Activated T-helper 1 cell treated with anti-CD3 and anti-CD28 coated beads, Interleukin-2, amount 50 U/mL, for 16 hours (primary cell): ENCODE measurements at places on chromosomes 1 and 21.
A peak's percentile ranks its signal among the peaks of the same experiment; 100 is the strongest.

DNA sequence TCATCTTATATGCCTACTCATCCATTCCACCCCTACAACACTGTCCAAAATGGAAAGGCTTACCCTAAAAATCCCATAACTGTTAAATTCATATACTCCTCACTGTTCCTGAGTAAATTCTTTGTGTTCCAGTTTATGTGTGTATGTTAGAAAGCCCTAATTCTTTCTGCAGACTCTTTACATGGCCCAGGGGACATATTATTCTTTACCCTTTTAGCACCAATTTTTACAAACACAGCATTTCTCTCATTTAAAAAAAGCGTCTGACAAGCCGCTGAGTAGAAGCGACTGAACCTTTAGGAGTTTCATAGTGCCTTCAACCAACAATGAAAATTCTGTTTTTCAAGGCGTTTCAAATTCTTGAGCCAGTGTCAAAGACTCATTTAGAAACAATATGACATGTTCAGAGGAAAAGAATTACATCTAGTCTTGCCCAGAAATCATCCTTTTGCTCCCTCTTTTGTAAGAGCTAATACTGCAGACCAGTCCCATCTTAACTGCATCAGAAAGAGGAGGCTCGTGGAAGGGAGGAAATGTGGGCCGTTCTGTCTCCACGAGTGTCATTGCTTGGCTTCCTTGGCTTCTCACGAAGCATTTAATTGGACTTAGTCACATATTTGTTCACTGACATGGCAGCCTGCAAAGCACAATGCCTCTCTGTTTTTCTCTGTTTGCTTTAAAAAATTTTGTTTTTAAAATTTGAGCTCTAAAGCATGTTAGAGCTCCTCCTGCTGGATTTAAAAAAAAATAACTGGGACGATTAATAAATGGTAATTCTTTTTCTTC is 21.3 kb upstream of the C1orf105 start:
- no peak for DNase-seq

DNA sequence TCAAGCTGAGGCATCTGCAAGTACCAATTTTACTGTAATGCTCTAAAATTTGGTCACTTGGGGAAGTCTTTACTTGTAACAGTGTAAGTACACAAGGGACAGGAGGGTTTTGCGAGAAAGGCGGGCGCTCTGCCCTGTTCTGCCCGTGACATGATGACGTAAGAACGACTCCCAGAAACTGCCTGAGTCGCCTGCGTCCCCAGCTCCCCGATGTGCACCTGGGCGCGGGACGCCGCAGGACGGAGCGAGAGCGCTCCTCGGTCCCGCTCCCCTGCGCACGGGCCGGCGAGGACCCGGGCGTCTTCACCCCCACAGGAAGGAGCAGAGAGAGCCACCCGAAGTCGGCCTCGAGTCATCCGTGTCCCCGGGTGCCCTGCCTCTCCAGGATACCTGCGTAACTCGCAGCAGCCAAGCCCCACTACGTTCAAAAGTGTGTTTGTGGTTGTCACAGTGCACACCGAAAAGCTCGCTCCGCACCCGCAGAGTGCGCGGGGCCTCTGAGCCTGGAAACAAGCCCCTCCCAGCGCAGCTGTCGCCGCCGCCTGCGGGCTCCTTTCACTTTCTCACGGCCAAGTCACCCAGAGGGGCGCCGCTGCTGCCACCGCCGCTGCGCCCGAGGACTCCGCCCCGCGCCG is 3.3 kb upstream of the ZBTB18 start:
- no peak for DNase-seq

DNA sequence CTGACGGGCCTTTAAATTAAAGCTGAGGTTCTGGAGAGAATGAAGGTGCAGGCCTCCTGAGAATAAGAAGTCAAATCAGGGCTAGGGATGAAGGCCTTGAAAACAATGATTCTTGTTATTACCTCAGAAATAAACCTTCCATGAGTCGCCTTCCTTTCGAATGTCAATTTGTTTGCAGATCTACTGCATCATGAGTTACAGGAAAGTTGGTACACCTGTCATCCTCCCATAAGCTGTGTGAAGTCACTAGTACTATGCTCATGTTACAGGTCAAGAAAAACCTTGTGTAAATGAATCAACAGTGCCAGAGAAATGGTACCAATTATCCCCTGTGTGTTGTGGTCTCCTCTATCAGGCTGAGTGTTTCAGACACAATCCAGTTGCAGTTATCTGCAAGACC is 281.2 kb upstream of the PLXNA2 start:
- no peak for DNase-seq

- DNase-seq = no peak
These were observed 29.0 kb downstream of the SIM2 start for GRCh38 chr21:36727866-36728265.

DNA sequence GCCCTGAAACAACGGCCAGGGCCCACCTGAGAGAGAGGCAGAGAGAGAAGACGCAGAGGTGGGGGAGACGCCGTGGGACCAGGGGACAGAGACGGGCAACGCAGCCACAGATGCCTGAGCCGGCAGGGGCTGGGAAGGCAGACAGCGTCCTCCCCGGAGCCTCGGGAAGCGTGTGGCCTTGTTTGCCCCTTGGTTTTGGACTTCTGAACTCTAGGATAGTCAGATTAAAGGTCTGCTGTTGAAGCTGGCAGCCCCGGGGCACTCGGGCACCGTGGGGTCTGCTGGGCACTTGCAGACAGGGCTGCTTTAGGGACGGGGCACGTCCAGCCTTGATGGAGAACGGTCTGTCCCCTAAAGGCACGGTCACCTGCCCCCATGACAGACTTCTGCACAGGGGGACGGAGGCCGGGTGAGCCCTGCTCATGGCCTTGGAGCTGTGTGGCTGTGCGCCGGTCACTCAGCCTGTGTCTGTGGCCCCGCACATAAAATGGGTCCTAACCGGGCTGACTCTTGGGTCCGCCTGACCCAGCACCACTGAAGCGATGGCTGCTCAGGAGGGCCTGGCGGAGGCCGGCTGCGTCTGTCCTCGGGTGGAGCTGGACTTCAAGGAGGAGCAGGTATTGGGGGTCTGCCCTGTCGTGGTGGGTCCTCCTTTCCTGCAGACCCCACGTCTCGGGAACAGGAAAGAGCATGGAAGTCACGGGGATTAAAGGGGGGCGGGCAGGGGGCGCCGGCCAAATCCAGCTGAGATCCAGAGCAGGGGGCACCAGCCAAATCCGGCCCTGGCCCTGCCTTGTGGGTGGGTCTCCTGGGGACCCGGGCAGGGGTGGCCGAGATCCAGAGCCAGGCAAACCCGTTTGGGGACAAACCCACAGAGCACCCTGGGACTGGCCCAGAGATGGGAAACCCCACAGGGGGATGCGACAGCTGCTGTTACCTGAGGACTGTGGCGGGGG is 9.6 kb upstream of the RNF223 start:
- no peak for DNase-seq

GRCh38 chr1:181645171-181645570 is 161.9 kb downstream of the CACNA1E start:
- no peak for DNase-seq

DNA sequence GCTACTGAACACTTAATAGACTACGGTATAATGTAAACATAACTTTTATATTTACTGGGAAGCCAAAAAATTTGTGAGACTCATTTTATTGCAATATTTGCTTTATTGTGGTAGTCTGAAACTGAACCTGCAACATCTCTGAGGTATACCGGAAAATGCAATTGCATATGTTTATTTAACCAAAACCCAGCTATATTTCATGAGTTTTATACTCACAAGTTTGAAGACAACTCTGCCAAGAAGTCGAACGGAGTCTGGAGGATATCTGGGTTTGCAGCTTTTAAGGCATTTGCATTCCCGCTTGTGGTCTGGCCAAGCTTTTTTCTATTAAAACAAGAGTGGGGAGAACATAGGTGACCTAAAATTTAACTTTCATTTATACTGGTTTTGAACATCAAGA is 171.9 kb downstream of the SMYD3 start:
- DNase-seq = no peak

- no peak for DNase-seq
These were observed 93.6 kb upstream of the ACTRT2 start for GRCh38 chr1:2927393-2928360.

DNA sequence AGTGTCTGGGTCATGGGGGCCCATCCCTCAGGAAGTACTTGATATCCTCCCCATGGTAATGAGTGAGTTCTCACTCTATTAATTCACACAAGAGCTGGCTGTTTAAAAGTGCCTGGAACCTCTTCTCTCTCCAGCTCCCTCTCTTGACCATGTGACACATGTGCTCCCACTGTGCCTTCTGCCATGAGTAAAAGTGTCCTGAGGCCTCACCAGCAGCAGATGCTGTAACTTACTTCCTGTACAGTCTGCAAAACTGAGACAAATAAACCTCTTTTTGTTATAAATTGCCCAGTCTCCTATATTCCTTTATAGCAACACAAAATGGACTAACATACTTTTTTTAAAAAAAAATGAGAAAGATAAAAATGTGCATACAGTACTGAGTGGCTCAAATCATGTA is 24.0 kb downstream of the PUM1 start:
- no peak for DNase-seq

DNA sequence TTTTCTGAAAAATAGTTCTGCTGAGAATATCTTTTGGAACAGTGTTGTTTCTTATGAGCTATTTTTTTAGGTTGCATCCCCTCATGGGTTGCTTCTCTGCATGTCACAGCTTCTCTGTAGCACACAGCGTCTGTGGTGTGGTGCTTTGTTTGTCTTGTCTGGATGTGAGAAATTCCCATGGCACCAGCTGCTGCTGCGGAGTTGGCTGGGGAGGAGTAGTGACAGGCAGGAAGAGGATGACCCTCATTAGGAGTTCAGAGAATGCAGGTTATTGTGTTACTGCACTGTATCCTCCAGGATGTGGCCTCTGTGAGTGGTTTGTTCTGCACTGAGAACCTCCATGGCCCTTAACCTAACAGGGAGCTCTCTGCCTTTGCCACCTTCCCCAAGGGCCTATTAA is 64.8 kb downstream of the TSEN15 start:
- no peak for DNase-seq

DNA sequence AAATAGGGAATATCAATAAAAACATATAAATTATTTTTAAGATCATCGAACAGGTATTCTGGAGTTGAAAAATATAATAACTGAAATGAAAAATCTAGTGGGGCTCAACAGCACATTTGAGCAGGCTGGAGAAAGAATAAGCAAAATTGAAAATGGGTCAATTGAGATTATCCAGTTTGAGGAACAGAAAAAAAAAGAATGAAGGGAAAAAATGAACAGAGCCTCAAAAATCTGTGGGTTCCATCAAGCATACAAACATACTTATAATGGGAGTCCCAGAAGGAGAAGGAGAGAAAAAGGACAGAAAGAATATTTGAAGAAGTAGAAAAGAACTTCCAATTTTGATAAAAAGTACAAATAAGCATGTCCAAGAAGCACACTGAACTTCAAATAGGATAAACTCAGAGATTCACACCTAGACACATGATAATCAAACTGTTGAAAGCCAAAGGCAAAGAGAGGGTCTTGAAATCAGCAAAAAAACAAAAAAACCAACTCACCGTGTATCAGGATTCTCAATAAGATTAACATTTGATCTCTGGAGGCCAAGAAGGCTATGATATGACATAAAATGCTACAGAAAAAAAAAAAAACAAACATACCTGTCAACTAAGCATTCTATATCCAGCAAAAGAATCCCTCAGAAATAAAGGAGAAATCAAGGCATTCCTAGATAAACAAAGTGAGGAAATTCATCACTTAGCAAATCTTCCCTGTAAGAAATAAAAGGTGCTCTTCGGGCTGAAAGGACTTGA is 5.4 kb upstream of the COQ8A start:
- no peak for DNase-seq

GRCh38 chr1:26378088-26378878 is 5.7 kb upstream of the ZNF683 start:
- peak; percentile 58 for DNase-seq
